Activated CD8-positive, alpha-beta memory T cell treated with anti-CD3 and anti-CD28 coated beads for 48 hours (primary cell): ENCODE measurements at places on chromosomes 6 and 20.

DNA sequence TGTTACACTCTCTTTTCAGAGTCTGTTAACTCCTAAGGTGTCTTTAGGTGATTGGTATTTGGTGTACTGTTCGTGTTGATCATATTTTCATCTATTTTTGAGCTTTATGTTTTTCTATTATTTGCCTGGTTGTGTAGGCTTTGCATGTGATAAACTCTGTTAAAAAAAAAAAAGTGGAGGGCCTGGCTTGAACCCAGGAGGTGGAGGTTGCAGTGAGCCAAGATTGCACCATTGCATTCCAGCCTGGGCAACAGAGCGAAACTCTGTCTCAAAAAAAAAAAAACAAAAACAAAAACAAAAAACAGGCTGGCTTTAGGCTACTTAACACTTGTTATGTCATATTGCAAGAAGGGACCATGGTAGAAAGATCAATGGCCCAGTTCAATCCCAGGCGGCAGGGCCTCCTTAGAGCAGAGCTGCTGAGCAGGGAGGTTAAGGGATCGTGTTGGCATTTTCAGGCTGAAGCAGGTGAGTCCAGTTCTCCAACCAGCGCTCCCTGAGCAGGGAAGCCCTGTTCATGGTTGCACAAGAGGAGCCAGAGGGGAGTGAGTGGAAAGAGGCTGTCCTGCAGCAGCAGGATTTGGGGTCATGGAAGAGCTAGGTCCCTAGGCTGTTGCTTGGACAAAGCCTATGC is 8.5 kb downstream of the PYGB start:
- no peak for DNase-seq

DNA sequence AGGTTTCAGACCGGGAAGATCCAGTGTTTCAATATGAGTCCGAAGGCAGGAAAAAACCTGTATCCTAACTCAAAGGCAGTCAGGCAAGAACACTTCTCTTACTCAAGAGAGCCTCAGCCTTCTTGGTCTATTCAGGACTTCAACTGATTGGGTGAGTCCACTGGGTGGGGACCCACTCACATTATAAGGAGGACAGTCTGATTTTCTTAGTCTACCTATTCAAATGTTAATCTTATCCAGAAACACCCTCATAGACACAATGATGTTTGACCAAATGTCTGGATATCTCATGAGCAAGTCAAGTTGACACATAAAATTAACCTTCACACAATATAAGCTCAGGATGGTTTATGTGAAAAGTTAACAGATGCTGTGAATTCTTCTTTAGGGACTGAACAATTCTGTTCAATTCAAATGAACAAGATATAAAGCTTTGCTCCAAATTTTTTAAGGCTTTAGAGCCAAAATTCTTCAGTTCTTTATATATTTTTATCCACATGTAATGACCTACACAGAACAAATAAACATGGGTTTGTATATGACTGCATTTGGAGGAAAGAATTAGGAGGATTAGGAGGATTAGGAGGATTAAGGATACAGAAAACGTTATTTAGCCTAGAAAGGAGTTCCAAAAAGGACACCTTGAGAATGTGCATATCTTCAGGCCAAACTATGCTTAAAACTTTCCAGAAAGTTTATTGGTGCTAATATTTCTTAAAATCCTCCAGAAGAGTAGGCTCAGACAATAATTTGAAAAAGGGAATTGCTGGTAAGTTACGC is 35.3 kb upstream of the LAMA2 start:
- no peak for DNase-seq

GRCh38 chr6:165588515-165588914 is 74.5 kb downstream of the PDE10A start:
- DNase-seq, result no peak

DNA sequence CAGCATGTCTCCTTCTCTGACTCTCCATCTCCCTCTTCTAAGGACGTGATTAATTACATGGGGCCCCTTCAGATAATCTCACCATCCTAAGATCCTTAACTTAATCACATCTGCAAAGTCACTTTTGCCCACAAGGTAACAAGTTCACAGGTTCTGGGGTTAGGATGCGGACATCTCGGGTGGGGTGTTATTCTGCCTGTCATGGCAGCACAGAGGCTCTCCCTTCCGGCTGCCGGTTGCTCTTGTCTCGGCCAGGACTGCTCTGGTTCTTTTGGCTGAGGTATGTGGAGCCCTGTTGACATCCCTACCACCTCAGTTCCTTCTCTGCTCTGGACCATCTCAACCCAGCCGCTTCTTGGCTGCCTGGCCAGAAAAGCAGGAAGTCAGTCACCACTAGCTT is 4.2 kb upstream of the CST11 start:
- no peak for DNase-seq

DNA sequence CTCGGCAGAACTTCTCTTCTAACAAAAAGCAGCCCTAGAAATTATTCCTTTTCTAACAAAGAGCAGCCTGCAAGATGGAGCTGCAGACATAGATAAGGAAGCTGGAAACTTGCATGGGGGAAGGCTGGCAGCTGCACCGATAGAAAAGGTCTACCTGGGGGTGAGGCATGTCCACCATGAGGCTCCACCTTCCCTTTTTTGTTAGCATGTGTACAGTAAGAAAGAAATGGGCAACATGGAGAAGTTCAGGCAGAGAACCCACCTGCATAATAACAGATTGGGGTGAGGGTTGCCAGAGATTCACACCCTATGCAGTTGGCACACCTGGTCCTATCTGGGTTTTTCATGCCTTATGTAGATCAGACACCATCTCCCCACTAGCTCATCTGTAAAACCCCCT is 25.4 kb downstream of the ZNF311 start:
- no peak for DNase-seq

- DNase-seq, result no peak
Measured at GRCh38 chr6:44332585-44332984, 9.9 kb upstream of the SPATS1 start.

DNA sequence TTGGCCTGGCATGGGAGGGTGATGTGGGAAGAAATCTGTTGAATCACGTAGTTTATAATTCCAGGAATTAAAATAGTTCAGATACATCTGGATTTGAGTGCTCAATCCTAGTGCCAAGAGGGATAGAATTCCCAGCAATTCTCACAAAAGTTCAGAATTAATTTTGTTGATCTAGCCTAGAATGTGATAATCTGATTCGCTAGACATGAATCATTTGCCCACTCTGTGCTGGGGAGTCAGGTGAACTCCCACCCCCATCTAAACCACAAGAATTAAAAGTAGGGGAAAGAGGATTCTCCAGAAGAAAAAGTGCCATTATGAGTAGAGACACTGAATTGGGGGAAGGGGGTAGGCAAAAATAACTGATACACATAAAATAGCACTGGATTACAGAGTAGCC is 85.0 kb downstream of the LIN28B start:
- DNase-seq, result no peak

GRCh38 chr6:56073315-56073714 is 174.1 kb downstream of the COL21A1 start:
- DNase-seq, result no peak

- DNase-seq, result no peak
Measured at GRCh38 chr20:22866812-22867341, 168.2 kb upstream of the SSTR4 start.

DNA sequence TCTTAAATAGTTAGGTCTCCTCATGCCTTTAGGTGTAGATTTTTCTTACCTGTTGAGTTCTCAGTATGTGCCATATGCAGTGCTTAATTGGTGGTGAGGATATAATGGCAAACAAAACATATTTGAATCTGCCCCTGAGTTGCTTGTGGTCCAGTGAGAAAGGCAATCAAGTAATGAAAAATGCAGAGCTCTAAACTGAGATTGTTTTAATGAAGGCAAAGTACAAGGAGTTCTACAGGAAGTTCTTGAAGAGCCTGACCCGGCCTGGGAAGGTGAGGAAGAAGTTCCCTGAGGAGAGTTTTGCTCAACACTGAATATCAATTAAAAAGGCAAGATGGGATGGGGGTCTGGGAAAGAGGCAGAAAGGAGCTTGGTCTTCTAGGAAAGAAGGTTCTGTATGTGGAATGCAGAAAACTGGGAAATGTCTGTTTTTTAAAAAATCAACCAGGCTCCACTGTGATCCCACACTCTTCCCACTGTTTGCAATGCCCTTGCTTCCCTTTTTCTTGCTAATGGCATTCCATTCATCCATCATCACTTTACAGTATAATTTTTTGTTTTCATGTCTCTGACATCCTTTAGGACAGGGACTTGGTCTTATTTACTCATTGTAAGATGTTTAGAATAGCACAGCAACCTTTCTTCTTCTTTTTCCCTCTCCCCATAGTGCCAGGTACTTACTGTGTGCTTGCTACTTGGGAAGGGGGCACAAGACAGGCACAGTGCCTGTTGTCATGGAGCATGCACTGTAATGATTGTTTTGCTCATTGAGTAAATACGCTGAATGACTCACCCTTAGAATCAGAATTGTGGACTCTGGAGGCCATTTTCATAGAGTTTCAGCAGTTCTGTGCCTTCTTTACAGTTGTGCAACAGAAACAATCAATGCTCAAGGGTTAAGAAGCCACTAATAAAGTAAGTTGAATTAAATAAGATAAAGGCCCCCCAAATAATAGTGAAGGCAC is 64.3 kb downstream of the ANKS1A start:
- no peak for DNase-seq

DNA sequence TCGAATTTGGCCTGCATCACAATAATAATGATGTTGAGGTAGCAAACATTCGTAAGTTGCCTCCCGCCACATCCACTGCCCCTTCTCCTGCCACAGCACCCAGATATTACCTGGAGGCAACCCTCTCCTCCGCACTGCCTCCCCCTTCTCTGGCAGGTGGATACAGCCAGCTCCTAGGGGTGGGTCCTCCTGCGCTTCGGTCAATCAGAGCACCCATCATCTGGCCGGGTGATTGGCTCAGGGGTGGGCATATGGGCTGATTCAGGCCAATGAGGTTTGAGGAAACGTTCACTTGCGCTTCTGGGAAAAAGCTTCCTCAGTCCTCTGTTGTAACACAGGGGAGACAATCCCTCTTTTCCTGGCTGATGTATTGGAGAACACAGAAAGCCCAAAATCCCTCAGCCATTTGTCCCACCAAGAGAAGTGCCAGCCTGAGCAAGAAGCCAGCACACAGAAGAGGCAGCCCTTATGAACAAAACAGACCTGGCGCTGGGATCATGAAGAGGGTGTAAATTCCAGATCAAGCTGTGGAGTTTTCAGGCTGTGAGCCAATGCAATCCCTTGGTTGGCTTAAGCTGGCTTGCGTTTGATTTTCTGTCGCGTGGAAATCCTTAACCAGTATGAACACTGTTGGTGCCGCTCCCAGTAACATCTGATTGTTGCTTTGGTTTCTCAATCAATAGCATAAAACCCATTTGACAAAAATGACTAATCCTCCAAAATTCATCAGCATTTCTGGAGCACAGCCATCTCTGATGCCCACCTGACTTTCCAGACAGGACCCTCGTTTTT is 82.2 kb downstream of the PRDM1 start:
- DNase-seq, result no peak

- DNase-seq, result no peak
Measured at GRCh38 chr20:62496568-62497218, 20.9 kb upstream of the GATA5 start.

GRCh38 chr20:35011589-35012226 is 56.0 kb downstream of the MYH7B start:
- no peak for DNase-seq

GRCh38 chr6:146543211-146543939 is at the start of gene RAB32:
RAB32 (plus strand) TSS chr6:146543833; CDS start chr6:146543872, 39 bp downstream.
- DNase-seq, result peak; percentile 2

DNA sequence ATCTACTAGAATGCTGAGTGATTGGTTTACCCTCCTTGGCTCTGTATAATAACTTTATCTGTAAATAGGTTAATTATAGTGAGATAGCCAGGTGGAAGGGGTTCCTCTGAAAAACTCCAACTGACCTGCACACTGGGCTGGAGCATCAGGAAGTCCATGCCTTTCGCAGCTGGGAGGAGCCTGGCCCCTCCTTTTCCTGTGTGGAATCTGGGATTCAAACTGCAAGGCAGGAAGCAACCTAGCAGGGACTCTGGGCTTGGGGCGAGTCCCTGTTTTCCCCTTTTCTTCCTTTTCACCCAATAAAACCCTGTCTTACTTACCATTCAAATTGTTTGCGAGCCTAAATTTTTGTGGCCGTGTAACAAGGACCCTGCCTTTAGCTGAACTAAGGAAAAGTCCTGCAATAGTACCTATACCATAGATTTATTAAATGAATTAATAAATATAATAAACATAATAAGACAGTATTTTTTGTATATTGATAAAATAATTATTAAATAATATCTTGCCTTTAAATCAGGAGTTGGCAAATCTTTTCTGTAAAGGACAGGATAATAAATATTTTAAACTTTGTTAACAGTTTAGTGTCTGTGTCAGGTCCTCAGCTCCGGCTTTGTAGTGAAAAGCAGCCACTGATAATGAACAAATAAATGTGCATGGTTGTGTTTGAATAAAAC is 406.2 kb upstream of the MMS22L start:
- DNase-seq, result no peak

- DNase-seq, result no peak
Measured at GRCh38 chr6:154314084-154314483, 42.5 kb downstream of the IPCEF1 start.

GRCh38 chr6:137975188-137975940 is 108.3 kb downstream of the TNFAIP3 start:
- DNase-seq, result no peak

- DNase-seq, result no peak
Measured at GRCh38 chr6:137001299-137001976, 43.3 kb downstream of the IL20RA start.

- DNase-seq, result no peak
Measured at GRCh38 chr20:23391707-23392310, 29.5 kb downstream of the NAPB start.

DNA sequence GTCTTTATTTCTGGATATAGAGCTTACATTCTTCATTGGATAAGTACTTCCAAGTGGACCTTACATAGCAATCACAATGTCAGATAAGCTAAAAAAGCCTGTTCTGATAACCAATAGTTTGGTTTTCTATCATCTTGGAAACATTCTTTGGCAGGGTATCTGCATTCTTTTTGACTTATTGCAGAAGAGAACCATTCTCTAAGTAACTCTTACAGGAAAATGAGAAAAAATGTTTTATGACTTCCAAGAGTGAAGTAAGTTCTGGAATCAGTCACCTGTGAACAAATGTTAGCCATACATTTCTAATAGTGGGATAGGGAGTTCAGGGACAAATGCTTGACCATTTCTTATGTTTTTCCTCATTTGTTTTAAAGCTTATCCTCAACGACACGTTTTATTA is 564.0 kb downstream of the CD109 start:
- no peak for DNase-seq

GRCh38 chr6:168152306-168152963 is 73.4 kb upstream of the FRMD1 start:
- DNase-seq, result no peak

DNA sequence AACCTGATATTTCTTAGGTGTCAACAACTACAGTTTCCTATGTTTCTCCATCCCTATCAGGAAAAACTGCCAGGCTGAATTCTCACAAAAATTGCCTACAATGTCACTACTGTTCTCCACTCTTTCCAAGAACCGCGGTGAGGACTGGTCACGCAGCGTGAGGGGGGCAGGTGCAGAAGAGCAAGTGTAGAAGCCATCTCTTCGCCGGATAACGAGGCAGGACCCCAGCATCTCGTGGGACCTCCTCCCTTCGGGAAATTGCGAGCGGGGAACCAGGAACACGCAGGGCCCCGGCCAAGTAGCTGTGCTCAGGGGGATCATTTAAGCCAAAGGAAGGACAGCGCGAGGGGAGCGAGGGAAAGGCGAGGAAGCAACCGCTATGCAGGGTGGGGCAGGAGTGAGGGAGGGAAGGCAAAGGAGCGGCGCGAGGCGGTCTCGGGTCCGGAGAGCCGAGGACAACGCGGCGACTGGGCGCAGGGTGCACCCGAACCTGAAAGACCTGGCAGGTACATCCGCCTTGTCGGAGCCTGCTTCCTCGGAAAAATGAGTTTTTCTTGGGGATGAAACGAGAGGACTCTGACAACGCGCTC is 559 bp downstream of the APMAP start:
- peak; percentile 12 for DNase-seq

- no peak for DNase-seq
Measured at GRCh38 chr6:158910484-158911440, 89.2 kb downstream of the RSPH3 start.
